ENCODE measurements at places on chromosomes 4 and X.

DNA sequence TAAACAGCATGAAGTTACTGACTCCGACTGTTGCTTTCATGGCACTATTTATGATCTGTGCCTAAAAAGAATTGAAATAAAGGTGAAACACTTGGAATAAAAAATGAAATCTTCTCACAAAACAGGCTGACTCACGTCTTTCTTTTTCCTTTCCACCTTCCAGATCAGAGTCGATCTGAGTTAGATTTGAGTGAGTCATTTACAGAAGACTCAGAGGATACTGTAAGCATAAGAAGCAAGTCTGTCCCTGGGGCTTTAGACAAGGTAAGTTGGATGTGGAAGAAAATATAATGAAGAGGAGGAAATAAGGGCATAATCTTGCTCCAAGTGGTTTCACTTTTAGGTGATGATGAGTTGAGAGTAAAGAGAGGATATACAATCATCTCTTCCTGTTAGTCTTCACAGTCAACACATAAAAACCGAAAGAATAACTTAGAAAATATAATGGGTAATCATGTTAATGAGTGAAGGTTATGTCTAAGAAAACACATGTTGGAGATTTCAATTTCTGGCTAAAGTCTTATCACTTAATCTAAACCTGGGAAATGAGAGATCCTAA lies 89.7 kb downstream of the SYTL5 start:
- DNase-seq = no peak

GRCh38 chr4:139665690-139666529 lies at the start of gene MGST2:
TSS of gene MGST2 (plus strand) at chr4:139665819. CDS start at chr4:139666020, 201 bp downstream.
- DNase-seq = peak; percentile 66

DNA sequence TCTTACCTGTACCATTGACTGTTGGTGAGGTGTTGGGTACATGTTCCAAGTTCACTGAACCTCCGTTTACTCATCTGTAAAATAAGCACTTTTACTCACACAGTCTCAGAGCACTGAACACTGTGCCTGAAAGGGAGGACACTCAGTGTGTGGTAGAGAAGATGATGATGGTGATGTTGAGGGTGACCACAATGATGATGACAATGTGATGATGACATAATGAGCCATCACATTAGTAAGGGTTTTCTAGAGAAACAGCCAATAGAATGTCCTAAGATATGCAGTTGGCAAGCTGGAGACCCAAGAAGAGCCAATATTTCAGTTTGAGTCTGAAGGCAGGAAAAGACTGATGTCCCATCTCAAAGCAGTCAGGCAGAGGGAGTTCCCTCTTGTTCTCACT lies 315.4 kb upstream of the IGFBP7 start:
- DNase-seq = no peak

GRCh38 chrX:3136161-3136961 lies 95.1 kb downstream of the ARSF start:
- DNase-seq = no peak

DNA sequence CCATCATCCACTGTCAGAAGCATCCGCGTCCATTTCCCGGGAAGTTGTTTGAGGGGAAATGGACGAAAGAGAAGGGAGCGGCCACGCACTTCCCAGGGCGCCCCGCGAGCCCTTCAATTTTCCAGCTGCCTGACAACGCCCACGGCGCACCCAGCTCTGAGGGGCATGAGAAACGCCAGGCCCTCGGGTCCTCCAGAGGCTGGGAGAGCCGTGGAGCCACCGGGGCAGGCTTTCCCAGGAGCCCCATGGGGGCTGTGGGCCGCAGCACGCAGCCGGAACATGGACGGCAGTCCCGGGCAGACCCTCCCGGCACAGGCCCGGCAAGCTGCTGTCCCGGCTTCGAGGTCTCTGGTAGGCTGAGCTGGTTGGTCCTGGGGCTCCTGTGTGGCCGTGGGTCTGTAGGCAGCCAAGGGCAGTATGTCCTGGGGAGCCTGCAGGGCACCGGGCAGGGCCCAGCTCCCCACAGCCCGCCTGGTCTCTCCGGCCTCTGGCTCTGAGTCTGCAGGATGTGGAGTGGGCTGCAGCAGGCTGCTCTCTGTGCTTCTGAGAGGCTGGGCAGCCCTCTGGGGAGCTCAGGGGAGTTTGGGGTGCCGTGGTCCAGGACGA lies 115.2 kb downstream of the FAM53A start:
- no peak for DNase-seq

GRCh38 chr4:110208419-110208818 lies 10.0 kb upstream of the ELOVL6 start:
- DNase-seq = no peak

GRCh38 chr4:43136752-43137151 lies 244.2 kb downstream of the GRXCR1 start:
- DNase-seq = no peak

GRCh38 chr4:3393171-3393570 lies 48.6 kb upstream of the HGFAC start:
- DNase-seq = no peak

DNA sequence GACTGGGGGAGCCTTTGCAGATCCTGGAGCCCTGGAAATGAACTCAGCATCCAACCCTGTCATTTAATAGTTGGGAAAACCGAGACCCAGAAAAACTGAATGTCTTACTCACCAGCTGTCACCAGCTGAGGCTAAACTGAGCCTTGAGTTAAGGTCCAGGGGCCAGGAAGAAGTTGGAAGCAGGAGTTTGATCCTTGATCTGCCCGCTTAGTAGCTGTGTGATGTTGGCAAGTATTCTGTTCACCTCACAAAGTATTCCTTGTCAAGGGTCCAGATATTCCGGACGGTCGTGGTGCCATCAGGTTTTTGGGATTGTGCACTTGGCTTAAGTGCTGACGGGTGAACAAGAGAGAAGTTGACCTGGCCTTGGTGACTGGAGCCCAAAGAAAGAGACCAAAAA lies 30.7 kb upstream of the PROM1 start:
- no peak for DNase-seq

Measured in suppressor macrophage treated with lipopolysaccharide for 1 hour (primary cell).